ENCODE measurements at places on chromosomes 5 and 9. TPM values are rescaled to one million over a fixed set of nuclear protein-coding genes. Genes with fewer than 3 reads are reported as not detected.

The ITGA2 gene
- total RNA-seq = 0.80 TPM

The ALDH7A1 gene
- total RNA-seq = 30.5 TPM

DNA sequence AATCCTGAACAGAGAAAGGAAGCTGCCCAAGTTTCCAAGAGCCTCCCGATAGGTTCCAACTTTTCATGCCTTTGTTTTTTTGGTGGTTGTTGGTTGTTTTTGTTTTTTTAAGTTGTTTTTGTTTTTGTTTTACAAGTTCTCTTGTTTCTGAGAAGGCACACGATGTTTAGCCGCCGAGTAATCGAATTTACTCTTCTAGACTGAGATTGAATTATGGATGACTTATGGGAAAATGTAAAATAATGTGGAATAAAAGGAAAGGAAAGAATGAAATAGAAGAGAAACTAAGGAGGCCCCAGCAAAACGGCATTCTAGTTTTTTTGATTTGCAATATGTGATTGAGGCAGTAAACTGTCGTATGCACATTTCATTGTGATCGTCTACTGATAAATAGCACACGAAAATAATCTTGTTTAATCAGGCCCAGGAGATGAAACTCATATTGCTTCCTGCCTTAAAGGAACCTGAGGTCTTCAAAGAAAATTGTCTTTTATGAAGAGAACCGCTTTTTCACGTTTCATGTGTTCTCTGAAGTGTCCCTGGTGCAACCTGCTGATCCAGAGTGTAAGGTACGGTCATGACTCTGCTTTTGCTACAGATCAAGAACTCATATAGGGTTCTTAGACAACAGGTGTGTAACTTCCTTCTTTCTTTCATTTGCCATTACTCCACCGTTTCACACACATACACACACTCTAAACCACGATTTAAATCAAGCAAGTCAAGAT lies 1.3 kb upstream of the GNAQ start:
- no peak for DNase-seq

The NR4A3 gene
- total RNA-seq = 6.2 TPM

- DNase-seq = no peak
These were observed 2.7 kb downstream of the LARP1 start for GRCh38 chr5:154757814-154758406.

- no peak for DNase-seq
These were observed 285.7 kb downstream of the HCN1 start for GRCh38 chr5:45410304-45410995.

GRCh38 chr9:113875459-113876150 lies 504 bp upstream of the ZNF618 start:
- no peak for DNase-seq

The ABO gene
- total RNA-seq = 2.3 TPM

The ADGRD2 gene
- total RNA-seq = not detected

- no peak for DNase-seq
These were observed 26.2 kb upstream of the HMCN2 start for GRCh38 chr9:130239363-130239695.

DNA sequence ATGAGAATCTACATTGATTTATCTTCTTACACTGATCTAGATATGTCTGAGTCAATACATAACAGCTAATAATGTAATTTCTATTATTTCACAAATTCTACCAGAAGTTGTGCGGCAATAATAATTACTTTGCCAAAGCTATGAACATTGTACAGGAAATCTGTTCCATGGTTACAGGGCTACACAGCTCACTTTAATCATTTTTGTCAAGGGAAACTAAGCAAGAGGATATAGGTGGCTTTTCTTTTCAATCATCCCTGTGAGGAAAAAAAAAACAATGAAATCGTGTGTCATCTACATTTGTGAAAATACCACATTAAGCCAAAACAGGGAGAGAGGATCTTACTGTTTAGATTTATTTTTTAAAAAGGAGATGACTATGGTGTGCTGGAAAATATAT lies 717.4 kb downstream of the NR2F1-AS1 start:
- no peak for DNase-seq

The CSF2 gene
- total RNA-seq = not detected

DNA sequence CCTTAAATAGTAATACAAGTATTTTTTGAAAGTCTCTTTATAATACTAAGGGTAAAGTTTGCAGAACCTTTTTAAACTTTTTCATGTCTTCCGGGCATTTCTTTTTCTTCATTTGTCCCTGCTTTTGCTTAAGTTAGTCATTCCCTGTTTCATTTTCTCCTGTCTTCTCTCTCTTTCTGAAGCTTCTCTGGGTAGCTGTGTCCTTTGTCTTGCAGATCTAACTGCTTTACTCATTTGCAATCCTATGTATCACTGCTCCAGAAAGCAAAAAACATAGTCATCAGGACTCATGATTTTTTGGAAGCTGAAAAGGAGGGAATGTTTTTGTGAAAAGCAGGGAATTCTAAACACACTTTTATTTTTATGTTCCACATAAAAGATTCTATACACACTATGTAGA lies 301.7 kb downstream of the MRPS30 start:
- DNase-seq = no peak

Data from left ventricle myocardium inferior (tissue), 1 donor.